ENCODE measurements at places on chromosomes 16 and 17.

GRCh38 chr17:13797863-13798262, 196.1 kb upstream of the HS3ST3A1 start:
- no peak for DNase-seq

DNA sequence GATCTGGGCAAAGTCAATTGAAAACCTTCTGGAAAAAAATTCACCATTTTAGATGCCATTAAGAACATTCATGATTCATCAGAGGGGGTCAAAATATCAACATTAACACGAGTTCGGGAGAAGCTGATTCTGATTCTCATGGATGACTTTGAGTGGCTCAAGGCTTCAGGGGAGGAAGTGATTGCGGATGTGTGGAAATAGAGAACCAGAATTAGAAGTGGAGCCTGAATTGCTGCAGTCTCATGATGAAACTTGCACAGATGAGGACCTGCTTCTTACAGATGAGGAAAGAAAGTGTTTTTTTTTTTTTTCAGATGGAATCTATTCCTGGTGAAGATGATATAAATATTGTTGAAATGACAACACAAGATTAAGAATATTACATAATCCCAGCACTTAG, 12.9 kb downstream of the ITGAX start:
- no peak for DNase-seq

- no peak for DNase-seq
Observed at GRCh38 chr16:8644211-8645140, 23.0 kb downstream of the METTL22 start.

GRCh38 chr16:65409510-65409909, 287.6 kb upstream of the CDH11 start:
- DNase-seq = no peak

DNA sequence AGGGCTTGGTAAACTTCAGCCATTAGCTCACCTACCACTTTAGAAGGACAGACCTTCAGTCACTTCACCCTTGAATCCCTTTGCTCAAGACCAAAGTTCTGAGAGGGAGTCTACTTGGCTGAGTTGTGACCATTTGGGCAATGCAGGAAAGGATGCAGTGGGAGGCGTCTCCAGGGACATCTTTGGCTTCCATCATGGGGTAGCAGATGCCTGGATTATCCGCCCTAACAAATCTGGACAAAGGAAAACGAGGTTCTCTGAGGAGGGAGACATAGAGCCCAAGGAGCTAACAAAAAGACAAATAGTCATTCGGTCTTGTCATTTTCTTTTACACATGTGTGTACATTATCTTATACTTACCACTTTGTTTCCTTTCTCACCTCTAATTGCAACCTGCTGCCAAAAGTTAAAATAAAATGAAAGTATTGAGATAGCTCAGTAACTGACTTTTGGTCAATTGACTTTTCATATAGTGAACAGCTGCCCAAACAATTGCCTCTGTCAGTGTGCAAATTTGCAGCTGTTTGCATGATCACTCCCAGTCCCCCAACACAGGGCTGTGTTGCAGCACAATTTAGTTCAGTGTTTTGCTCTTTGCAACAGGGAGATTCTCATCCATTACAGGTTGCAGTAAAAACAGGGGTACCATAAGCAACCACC, 108.9 kb upstream of the EEF2KMT start:
- DNase-seq = no peak

DNA sequence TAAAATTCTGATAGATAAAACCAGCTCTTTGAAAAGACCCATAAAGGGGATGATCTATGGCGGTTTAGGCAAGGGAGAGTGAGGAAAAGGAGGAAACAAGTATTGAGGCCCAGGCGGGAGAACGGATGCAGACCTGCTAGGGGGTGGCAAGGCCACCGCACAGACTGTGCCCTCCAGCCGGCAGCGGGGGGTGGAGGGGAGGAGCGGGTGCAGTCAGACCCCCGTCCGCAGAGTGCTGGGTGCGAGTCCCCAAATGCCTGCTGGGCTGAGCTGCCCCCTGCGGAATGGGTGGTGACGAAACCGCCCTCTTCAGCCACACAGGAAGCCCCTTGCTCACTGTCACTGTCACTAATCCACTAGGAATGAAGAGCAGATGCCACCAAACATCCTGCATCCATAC, 46.0 kb downstream of the LMF1 start:
- DNase-seq = no peak

- DNase-seq = no peak
Observed at GRCh38 chr17:63626551-63627180, 4.4 kb downstream of the MAP3K3 start.

GRCh38 chr17:57365420-57365819, 109.1 kb downstream of the MSI2 start:
- no peak for DNase-seq

DNA sequence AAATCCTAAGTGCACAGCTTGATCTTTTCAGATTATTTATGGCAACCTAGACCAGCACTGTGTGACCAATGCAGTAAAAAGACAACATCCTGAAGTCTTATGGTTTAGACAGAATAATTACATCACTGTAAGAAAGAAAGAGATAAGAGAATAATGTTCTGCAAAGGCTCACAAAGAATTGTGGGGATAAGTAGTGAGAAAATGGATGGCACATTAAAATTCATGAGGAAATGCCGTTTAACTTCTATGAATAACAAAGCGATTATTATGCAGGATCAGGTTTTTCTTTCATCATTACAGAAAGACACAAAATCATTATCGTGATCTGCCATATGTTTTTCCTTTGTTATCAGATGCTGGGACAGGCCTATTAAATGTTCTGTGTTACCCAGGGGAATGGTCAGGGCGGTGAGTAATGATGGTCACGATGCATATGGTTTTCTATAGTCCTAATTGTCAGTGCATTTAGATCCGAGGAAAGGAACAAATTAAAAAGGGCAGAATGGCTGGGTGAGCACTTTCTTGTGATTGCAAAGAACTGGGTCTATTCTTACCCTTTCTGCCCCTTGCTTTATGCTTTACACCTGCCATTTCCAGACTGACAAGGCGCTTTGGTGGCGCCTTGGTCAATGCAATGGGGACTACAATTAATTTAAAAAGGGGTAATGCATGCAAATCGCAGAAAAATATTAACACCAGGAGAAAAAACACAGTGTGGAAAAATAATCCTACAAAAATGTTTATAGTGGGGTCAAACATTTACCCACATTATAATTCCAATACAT, 18.1 kb upstream of the DHX40 start:
- DNase-seq = no peak

GRCh38 chr17:69388822-69389442, 25.6 kb upstream of the MAP2K6 start:
- DNase-seq = no peak

- no peak for DNase-seq
Observed at GRCh38 chr17:61402978-61403800, 3.5 kb downstream of the TBX2 start.

- DNase-seq = no peak
Observed at GRCh38 chr16:72837846-72838585, 209.9 kb downstream of the ZFHX3 start.

DNA sequence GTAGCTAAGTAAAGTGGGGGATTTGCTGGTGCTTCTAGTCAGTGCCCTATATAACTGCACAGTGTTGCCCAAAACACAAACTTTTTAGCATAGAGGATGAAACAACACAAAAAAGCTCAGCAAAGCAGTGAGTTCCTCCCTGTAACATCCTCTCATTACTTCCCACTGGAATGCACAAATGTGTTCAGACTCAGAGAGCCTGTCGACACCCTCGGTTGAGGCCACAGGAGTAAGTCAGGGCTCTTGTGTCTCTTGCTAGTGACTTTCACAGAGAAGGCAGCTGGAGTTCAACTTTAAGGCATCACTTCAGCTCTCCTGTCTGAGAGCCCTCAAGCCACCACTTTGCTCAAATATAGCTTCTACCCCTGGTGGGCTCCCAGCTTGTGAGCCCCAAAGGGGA, 107.2 kb upstream of the NETO2 start:
- no peak for DNase-seq

DNA sequence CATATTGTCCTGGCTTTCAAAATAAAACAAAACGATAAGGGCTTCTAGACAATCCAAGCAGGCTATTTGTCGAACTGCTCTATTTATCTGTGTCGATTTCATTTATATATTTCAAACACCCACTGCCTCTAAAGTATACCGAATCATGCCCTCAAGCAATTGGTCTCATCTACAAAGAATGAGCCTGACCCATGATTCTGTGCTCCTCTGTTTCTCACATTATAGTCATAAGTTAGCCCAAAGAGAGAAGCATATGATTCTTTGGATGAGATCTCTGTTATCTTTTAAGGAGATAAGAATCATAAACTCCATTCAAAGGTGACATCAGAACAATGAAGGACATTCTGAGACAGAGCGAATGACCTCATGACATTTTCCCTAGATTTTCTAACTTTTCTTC, 191.1 kb downstream of the MAP2K6 start:
- no peak for DNase-seq

GRCh38 chr17:20116683-20117309, 107.6 kb downstream of the SPECC1 start:
- peak; percentile 9 for DNase-seq

DNA sequence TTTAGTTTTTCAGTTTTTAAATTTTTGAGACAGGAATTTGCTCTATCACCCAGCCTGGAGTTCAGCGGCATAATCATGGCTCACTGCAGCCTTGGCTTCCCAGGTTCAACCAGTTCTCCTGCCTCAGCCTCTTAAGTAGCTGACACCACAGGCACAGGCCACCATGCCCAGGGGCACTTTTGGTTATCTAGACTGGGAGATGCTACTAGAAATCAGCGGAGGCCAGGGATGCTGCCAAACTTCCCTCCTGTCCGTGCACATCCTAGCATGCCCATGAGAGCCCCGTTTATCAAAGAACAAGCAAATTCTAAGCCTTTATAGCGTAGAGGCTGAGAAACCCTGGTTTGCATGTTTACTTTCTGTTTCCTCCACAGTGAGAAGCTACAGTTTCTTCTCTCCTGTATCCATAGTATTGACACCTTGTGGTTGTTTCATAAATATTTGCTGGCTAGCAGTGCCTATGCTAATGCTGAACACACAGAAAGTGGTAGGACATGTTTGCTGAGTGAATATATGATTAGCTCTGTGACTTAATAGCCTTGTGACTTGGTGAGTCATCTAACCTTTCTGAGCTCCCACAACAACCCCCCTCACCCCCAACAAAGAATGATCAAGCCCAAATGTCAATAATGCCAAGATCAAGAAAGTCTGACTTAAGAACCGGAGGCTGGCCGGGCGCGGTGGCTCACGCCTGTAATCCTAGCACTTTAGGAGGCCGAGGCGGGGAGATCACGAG, 39.2 kb upstream of the MAF start:
- DNase-seq = no peak
